ENCODE measurements at places on chromosomes 6 and 20. TPM values are rescaled to one million over a fixed set of nuclear protein-coding genes. Genes with fewer than 3 reads are reported as not detected.
A peak's percentile ranks its signal among the peaks of the same experiment; 100 is the strongest.

GRCh38 chr6:146950351-146950835 is 253.8 kb upstream of the STXBP5 start:
- DNase-seq, result no peak

- DNase-seq, result no peak
These were observed 11.2 kb downstream of the KIZ start for GRCh38 chr20:21137078-21137477.

GRCh38 chr6:1610497-1611321 is 994 bp downstream of the FOXC1 start:
- DNase-seq, result no peak

Gene DYNLT2
- total RNA-seq, result 1.5 TPM

DNA sequence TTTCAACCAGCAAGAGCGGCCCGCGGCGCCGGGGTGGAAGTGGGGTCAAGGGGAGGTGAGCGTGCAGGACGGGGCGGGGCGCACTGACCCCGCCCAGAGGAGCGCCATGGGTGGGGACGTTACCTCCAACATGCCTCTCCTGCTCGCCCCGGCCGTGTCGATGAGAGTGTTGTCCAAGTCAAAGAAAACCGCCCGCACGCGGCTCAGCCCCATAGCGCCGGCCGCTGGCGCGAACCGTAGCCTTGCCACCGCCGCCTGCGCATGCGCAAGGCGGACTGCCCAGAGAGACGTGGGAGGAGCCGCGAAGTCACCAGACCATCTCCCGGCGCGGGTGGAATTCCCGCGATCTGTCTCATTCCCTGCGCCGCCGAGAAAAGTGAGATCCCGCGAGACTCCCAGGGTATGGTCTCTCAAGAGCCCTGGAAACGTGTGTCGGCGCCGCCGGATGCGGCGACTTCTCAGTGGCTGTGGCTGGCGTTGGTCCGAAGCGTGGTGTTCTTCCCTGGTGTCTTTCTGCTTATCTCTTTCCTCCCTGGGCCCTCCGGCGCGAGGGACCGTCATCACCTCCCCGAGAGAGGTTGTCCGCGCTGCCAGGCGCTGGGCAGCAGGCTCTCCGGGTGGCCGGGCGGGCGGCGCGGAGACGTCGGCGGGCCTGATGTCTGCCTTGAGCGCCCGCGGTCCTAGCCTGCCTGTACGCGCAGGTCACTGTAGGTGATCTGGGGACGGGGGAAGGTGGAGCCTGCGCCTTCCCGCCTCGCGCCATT is at the start of gene NANP:
Gene NANP (minus strand): TSS at position 279 of the 764 bp plus-strand sequence. CDS start 66 bp downstream, at position 213.
- DNase-seq, result peak; percentile 97

- DNase-seq, result no peak
These were observed 129.6 kb downstream of the SULF2 start for GRCh38 chr20:47655635-47656034.

Gene MATN4
- 0.09 TPM for total RNA-seq

Gene ADGB
- not detected for total RNA-seq

Gene STX11
- 2.9 TPM for total RNA-seq

Gene UBE2V1
- total RNA-seq, result 82.6 TPM

Gene SLC17A3
- 0.29 TPM for total RNA-seq

DNA sequence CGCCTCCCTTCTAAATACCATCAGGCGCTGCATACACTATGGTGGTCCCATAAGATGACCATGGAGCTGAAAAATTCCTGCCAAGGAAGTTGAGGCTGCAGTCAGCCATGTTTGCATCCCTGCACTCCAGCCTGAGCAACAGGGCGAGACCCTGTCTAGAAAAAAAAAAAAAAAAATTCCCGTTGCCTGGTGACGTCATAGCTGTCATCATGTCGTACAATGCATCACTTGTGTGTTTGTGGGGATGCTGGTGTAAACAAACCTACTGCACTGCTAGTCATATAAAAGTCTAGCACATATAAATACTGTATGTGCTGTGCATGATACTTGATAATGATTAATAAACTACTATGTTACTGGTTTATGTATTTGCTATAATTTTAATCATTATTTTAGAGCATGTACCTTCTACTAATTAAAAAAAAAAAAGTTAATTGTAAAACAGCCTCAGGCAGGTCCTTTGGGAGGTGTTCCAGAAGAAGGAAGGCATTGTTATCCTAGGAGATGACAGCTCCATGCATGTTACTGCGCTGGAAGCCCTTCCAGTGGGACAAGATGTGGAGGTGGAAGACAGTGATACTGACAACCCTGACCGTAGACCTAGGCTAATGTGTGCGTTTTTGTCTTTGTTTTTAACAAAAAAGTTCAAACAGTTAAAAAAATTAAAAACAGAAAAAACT is 132.6 kb downstream of the BANF2 start:
- DNase-seq, result no peak

DNA sequence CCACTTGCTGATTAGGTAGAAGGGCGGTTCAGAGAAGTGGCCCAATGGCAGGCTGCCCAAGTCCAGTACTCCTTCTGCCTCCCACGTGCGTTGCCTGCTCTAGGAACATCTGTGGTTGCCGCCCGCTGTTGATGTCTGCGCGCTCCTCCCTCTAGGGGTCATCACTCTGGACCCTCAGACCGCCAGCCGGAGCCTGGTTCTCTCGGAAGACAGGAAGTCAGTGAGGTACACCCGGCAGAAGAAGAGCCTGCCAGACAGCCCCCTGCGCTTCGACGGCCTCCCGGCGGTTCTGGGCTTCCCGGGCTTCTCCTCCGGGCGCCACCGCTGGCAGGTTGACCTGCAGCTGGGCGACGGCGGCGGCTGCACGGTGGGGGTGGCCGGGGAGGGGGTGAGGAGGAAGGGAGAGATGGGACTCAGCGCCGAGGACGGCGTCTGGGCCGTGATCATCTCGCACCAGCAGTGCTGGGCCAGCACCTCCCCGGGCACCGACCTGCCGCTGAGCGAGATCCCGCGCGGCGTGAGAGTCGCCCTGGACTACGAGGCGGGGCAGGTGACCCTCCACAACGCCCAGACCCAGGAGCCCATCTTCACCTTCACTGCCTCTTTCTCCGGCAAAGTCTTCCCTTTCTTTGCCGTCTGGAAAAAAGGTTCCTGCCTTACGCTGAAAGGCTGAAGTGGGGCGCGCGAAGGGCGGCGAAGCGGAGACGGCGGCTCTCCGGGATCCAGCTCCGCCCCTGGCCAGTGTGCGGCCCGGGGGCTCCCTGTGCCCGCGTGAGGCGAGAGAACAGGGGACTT is 8.5 kb downstream of the TRIM15 start:
- DNase-seq, result no peak

Gene GLP1R
- 0.06 TPM for total RNA-seq

DNA sequence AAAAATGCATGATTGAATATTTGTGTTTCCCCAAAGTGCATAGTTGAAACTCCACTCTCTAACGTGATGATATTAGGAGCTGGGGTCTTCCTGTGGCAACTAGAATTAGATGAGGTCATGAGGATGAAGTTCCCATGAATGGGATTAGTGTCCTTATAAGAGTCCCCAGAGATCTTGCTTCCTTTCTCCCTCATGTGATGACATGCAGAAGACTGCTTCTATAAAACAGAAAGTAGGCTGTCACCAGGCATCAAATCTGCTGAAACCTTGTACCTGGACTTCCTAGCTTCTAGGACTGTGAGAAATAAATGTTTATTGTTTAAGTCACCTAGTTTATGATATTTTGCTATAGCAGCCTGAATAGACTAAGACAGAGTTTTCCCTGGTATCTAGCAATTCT is 586.5 kb upstream of the EPHA7 start:
- no peak for DNase-seq

DNA sequence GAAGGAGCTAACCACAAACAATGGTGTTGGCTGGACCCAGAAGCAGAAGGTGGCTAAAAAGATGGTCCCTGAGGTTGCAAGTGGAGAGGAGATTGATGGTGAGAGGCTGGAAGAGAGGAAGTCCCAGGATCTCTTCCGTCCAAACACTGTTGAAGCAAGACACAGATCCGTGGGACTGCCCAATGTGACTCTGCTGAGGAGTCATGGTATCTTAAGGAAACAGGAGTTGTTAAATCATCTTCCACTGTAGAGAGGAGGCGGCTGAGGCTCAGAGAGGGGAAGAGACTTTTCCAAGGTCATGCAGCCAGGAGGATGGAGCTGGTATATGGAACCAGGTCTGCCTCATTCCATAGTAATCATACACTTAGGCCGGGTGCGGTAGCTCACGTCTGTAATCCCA is 4.1 kb upstream of the ZNF335 start:
- no peak for DNase-seq

Gene ID4
- total RNA-seq, result 7.0 TPM

DNA sequence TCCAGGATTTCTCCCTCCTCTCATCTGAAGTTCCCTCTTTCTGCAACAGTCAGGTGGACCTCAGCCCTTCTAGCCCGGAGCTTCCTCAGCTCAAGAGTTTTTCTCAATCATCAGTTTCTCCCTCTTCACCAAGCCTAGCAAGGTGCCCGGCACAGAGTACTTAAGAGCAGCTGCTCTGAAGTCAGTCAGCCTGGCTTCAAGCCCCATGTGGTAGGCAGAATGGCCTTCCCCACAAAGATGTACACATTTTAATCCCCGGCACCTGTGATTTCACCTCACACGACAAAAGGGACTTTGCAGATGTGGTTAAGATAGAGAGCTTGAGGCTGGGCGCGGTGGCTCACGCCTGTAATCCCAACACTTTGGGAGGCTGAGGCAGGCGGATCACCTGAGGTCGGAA is 15.1 kb upstream of the RBPJL start:
- no peak for DNase-seq

Gene LINC00237
- total RNA-seq, result not detected

DNA sequence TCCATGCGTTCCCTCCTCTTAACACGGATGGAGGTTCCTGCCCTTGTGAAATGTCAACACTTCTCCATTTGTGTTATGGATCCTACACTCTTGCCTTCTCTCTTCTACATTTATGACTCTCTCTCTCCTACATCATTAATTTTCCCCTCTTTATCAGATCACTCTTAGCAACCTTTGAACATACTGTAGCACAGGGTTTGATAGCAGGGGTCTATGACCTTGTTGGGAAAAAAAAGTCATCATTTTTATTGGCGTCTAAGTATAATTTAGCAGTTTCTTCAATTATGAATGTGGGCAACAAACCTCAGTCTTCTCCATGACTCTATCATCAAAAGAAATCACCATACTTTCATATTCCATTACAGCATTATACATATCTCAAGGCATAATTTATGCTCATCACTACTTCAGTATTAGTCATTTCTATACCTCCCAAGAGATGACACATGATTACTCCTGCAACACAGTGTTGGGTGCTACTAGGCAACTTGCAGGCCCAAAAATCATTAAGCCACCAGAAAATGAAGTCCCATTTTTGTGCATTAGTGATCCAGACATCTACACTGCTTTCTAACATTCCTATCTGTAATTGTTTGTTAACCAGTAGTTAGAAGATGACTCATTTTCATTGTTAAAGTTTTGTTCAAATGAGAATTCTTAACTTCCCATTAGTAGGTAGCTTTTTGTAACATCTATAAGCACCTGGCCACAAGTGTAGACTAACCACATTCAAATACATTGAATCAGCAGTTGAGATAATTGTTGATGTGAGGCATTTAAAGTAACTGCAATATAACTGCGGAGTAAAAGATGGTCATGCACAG is 9.5 kb downstream of the CYP39A1 start:
- no peak for DNase-seq

DNA sequence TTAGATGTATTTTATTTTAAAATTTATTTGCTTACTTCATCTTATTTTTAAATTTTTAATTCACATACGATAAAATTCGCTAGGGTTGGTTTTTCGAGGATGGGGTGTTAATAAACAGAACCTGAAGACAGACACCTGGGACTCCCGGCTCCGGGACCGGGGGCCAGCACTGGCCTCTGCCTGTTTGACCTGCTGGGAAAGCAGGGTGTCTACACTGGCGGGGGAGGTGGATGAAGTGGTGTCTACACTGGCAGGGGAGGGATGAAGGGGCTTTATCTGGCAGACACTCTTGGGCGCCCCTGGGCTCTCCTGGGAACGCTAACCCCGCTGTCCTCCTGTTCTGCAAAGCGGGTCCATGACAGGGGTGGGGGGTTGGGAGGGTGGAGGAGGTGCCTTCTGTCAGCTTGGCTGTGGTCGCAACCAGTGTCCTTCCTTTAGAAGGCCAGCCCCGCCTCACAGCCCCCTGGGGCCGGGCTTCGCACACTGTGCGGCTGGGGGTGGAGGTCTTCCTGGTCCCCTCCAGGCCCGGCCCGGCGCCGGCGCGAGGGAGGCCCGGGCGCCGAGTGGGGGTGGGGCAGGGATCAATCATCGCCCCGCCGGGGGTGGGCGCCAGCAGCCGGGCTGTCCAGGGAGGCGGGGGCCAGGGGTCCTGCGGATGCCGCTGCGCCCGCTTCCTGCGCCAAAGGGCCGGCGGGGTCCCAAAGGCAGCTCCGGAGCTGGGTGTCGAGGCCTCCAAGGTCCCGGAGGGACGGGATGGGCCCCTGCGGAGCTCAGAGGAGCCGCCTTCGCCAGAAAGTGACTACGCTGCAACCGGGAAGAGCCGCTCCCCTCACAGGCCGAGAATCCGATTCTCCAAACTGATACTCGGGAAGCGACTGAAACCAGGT is 1.8 kb downstream of the GATA5 start:
- DNase-seq, result no peak

DNA sequence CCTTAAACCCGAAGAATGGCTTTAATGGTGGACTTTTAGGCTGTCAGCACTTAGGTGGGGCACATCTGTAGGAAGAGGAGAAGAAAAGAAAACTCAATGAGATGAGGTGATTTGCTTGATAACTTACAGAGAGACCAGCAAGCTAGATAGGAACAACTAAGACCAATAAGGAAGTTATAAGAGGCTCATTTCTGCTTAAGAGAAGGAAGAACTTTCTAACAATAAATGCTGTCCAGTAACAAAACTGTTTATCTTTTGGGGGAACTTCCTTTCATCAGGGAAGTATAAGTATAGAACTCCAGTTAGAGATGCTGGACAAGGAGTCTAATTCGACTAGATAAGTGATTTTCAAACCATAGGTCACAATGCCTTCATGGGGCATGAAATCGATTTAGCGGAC is 107.2 kb upstream of the SIRPA start:
- DNase-seq, result no peak

Gene MYBL2
- 1.6 TPM for total RNA-seq

Gene HMGN3
- 76.4 TPM for total RNA-seq

- no peak for DNase-seq
These were observed 454.3 kb downstream of the BTBD3 start for GRCh38 chr20:12371990-12372389.

DNA sequence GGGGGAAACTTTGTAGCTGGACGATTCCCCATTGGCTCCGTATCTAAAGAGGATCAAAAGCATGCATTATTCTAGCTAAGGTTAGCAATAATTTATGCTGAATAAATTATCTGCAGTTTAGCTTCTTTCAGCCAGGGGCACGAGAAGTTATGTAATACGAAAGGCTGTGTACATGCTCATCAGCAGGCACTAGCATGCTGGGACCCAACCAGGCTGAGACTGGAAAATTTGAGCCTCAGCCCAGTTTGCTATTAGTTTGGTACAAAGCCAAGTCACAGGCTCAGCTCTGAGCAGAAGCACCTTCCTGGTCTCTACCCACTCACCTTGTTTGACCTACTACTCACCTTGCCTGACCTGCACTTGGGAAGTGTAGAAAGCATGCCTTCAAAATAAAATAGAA is 328.1 kb upstream of the ARID1B start:
- DNase-seq, result no peak

Gene OPRL1
- total RNA-seq, result 1.7 TPM

Gene SNX5
- total RNA-seq, result 64.5 TPM

Measured in mucosa of gallbladder (tissue), 1 donor.